Activated CD8-positive, alpha-beta memory T cell treated with anti-CD3 and anti-CD28 coated beads for 1 hour (primary cell): ENCODE measurements at places on chromosomes 5 and 9.

DNA sequence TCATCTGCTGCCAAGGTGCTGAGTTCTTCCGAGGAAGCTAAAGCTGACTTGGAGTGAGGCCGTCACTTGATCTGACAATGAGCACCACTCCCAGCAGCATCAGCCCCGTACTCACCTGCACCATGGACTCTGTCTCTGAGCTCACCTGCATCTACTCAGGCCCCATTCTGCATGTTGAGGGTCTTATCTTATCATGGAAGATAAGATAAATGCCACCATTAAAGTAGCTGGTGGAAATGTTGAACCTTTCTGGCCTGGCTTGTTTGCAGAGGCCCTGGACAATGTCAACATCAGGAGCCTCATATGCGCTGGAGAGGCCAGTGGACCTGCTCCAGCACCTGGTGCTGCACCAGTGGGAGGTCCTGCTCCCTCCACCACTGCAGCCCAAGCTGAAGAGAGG, 35.0 kb upstream of the HMGCS1 start:
- no peak for DNase-seq

DNA sequence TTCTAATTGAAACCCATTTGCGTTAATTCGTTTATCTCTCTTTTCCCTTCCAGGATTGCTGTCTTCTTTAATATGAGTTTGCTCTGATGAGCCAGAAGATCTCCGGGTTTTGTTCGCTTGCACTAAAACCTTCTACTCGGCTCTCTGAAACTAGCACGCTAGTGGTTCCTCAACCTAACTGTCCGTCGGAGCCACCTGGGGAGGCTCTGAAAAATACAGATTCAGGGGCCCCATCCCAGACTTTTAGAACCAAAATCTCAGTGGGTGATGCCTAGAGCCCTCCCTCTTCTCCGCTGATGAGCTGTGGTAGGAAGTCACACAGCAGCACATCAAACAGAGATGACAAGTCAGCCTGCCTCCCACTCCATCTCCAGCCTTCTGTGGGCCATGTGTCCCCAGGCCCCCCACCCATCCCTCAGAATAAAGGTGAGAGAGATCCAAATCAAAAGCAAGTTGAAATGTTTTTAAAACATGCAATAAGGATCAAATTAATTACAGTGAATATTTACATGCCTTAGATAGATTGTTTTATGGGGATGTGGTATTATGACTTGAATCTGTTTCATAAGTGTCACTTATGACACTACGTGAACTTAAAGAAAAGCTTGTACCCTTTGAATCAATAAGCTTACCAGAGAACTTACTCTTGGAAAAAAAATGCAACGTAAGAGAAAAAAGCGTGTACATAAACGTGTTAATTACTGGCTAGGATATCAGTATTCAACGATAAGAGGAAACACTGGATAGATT, 16.4 kb downstream of the FCN2 start:
- no peak for DNase-seq

DNA sequence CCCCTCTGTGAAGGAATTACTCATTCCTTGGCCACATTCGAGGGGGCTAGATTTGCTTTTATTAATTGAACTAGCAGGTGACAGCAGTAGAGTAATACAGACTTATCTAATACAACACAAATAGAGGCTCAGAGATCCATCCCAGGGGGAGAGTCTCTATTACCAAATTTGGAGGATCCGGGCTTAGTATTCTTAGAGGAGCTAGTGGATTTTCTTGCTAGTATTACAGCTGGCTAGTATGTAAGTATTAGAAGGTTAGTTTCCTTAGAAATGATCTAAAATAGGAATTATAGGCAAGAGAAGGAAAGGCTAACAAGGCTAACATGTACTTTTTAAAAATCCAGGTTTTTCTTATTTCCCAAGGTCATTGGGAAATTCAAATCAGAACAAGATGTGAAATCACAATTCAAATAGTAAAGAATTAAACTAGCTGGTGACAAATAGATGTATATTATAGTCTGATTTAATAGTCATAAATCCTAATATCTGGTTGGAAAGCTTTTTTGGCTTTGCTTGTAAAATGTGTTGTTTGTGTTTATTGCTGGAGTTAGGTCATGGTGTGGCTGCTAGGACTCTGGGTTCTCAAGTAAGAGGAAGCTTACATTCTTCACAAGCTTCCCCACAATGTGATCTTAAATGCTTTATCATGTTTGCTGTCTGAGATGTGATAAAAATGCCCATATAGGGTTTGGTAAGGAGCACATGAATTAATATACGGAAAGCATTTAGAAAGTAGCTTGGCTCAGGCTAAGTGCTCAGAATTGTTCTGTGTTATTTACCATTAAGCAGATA, 160.4 kb upstream of the MPDZ start:
- no peak for DNase-seq

- no peak for DNase-seq
These were observed 14.8 kb downstream of the RASEF start for GRCh38 chr9:83047839-83048775.

- DNase-seq: no peak
These were observed 253.0 kb downstream of the CDH10 start for GRCh38 chr5:24391816-24392215.

- no peak for DNase-seq
These were observed 15.0 kb upstream of the LNPEP start for GRCh38 chr5:96920744-96921355.

DNA sequence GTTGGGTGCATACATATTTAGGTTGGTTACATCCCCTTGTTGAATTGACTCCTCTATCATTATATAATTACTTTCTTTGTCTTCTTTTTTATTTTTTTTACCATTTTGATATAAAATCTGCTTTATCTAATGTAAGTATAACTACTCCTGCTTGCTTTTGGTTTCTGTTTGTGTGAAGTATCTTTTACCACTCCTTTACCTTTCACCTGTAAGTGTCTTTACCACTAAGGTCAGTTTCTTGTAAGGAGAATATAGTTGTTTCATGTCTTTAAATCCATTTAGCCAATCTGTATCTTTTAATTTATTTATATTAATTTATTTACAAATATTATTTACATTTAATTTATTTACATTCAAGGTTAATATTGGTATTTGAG, 33.0 kb downstream of the INSL4 start:
- DNase-seq: no peak

- DNase-seq: no peak
These were observed 391.9 kb upstream of the WWC1 start for GRCh38 chr5:167899490-167900070.

DNA sequence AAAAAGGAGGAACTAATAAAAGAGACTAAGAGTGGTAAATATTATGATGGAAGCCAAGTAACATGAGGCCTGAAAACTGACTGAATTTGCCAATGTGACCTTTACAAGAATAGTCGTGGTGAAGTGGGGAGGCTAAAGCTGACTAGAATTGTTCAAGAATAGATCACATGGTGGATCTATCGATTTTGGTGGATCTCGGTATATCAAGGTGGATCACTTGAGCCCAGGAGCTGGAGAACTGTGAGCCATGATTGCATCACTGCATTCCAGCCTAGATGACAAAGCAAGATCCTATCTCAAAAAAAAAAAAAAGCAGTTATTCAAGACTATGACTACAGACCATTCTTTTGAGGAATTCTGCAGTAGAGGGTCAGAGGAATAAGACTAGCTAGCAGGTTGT, 15.1 kb downstream of the ERMP1 start:
- no peak for DNase-seq

- DNase-seq: no peak
These were observed 64.7 kb downstream of the RGS7BP start for GRCh38 chr5:64570395-64570996.

- DNase-seq: no peak
These were observed 10.8 kb downstream of the FAM174A start for GRCh38 chr5:100546001-100546400.

GRCh38 chr9:131969469-131969989, 110.1 kb downstream of the MED27 start:
- no peak for DNase-seq

DNA sequence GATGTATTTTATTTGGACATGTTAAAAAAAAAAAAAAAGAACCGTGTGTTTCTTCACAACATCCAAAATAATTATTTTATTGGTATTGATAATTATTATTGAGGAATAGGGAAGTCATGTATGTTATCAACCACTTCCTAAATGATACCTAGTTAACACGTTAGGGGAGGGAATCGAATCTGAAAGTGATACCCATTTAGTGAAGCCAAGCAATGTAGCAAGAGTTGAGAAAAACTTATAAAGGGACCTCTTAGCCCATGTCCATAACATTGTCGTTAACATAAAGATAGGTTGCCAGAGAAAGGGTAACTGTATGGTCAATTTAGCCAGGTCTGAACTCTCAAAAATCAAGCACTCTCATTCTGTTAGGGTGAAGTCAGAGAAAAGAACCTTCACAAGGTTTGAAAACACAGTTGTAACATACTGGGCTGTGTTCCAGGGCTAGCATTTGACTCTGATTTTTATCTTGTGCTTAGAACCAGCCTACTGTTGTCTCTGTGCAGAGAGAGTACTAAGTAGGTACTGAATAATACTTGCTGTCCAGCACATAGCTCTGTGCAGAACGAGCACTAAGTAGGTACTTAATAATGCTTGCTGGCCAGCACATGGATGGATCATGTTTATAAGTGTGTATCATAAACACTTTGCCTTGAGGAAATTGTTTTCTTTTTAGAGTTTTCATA, 60.4 kb downstream of the GHR start:
- DNase-seq: no peak

DNA sequence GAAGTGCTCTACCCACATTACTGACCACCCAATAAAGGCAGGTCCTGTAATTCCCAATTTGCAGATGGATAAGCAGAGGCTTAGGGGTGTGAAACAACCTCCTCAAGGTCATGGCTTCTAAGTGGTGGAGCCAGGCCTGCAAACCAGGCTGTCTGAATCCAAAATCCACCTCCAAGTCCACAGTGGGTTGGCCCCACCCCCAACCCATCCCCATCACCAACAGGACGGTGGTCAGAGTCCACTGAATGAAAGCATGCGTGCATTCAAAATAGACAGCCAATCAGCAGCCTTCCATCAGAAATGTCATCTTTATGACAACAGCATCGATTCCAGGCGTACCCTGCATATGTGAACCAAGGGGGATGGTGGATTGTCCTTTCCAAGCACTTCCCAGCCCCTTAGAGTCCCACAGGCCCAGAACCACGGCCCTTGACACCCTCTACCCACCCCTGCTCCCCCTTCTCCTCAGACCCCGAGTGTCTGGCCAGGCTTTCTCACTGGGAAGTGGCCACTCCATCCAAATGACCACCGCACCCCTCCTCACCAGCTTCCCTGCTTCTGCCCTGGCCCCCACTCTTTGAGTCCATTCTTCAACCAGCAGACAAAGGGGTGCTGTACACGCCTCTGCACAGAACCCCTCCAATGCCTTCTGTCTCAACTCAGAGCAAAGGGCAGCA, 133.1 kb downstream of the KCNIP1 start:
- no peak for DNase-seq

DNA sequence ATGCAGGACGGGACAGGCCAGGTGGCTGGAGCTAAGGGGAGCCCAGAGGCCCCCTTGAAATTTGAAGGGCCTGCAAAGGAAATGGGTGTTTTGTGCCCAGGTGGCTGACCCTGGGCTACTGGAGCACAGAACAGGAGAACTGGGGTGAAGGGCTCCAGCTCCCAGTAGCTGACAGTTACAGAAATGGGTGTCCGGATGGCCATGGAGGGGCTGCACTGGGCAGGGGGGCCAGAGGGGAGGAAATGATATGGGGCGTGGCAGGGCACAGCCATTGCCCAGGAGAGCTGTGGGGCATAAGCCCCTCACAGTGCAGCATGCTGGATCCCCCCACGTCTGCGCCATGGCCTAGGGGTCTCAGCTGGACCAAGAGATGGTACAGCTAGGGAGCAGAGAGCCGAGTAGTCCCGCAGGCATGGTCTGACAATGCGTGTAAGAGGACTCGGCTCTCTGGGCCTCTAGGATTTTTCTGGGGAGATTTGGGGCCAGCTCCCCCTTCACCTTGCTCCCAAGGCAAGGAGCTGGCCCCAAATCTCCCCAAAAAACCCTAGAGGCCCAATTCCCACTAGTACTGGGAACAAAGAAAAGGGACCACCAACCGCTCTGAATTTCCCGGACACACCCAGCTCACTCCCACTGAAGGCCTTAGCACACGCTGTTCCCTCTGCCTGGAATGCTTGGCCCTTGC, 7.9 kb upstream of the CARD19 start:
- no peak for DNase-seq

DNA sequence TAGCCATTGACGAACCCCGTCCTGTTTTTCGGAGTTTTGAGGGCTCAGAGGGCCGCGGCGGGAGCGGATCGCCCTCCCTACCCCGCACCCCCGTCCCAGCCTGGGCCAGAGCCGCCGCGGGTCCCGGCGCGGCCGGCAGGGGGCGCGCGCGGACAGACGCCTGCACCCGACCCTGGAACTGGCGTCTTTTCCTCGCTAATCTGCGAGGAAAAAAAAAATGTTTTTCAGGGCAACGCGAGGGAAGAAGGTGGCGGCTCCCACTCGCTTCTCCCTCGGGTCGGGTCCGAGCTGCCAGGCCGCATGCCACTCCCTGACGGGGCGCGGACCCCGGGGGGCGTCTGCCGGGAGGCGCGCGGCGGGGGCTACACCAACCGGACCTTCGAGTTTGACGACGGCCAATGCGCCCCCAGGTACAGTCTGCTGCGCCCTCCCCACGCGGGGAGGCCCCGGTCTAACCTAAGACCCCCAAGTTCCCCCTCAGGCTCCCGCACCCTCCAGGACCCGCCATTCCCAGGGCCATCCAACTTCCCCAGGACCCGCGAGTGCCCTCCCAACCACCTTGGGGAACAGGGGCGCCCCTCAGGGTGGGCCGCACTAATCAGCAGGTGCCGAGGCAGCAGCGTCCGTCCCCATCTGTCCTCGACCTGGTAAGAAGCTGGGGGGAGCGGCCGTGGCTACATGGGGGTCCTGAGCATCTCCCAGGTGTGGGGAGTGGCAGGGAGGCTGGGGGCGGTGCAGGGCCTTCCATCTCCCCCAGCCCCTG, at the start of gene KCNT1:
TSS of gene KCNT1 (plus strand) at position 227 of the 763 bp plus-strand sequence. CDS start at position 301, 74 bp downstream.
- DNase-seq: no peak

- DNase-seq: no peak
These were observed 249.7 kb downstream of the ARHGAP26 start for GRCh38 chr5:143019614-143020515.

DNA sequence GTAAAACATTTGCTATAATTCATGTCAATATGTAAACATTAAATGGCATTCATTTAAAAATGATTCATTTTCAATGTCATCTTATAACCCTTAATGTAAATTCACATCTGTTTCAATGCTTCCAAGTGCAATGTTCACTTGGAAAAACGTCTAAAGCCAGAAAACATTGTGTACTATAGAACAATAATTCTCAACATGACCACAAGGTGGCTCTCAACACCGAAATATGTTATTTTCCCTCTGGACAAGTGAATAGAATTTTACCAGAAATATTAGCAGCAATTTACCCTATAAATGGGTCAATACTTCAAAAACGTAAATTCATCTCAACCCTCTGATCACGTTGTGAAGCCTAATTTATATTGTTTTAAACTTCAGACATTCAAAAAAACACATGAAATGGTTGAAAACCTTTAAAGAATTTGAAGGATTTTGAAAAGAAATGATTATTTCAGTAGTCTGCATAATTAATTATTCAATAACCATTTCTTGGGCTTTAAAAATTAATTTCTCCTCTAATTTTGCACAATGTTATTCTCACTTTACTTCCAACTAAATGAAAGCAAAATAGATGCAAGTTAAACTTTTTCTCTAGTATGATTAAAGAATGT, 11.0 kb downstream of the CDH10 start:
- no peak for DNase-seq

GRCh38 chr9:34452568-34452967, 5.8 kb downstream of the FAM219A start:
- DNase-seq: no peak
